NCI-H526 treated with DMSO at 0.1 percent for 48 hours (cell line): ENCODE measurements at places on chromosomes 4 and X.

- DNase-seq: no peak
Observed at GRCh38 chrX:14801136-14801535, 71.7 kb downstream of the FANCB start.

DNA sequence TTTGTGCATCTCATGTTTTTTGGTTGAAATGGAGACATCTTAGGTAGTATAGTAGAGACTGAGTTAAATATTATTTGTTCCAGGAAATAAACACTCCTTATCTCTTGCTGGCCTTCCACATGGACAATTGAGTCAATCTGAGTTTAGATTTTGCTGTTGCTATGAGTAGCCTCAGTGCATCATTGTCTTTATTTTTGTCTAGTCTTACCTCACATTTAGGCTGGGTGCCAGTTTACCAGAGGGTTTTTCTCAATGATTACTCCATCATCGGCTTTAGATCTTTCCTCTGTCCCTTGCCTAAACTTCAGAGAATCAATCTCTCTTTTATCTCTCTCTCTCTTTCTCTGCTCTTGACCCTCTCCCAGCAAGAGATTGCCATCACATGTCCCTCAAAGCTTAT, 73.6 kb downstream of the GABRB1 start:
- no peak for DNase-seq

DNA sequence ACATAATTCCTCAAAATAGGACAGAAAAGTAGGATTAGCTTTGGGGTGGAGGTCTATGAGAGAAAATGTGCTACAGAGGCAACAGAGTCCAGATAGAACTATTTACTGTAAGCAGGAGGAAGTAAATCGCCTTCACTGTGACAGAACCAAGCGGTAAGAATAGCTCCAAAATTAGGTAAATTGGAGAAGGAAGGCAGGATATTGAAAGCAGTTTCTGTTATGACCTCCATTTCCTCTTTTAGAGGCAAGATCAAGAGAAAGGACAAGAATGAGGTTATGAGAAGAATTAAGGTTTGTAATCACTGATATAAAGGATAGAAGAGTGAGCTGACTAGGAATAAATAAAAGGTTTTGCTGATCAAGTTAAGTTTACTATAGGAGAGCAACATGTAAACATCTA, 44.1 kb upstream of the NEUROG2 start:
- DNase-seq: no peak

GRCh38 chr4:6233929-6234328, 33.6 kb upstream of the JAKMIP1 start:
- no peak for DNase-seq

DNA sequence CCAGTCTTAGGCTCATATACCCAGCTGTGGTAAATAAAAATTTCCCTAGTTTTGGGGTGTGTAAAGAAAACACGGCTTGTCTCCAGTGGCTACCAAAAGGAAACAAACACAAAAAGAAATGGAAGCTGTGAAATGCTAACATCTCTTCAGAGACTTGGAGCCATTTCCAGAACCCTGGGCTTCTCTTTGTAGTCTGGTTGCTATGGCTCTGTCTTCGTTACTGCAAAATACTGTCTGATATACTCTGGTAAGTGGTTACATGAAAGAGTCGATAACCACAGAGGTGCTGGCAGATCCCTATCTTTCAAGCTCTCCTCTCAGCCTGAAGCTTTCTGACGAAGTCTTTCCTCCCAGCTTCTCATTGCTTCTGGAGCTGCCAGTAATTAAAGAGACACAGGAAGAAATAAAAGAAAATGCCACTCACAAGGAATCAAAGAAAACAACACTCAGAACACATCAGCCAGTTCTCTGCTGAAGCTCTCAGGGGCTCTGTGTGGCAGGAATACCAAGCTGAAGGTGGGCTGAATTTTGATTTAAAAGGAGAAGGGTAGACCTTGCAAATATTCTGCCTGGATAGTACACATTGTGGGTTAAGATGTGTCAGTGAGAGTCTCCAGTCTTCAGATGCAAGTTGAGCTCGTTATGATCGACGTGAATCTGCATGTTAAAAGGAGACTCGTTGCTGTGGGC, 107.6 kb upstream of the FAM9C start:
- no peak for DNase-seq

DNA sequence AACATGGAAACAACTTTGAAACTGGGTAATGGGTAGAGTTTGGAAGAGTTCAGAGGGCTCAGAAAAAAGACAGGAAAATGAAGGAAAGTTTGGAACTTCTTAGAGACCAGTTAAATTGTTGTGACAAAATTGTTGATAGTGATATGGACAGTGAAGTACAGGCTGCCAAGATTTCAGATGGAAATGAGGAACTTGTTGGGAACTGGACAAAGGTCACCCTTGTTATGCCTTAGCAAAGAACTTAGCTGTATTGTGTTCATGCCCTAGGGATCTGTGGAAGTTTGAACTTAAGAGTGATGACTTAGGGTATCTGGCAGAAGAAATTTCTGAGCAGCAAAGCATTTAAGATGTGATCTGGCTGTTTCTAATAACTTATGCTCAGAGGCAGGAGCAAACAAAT, 5.1 kb upstream of the ARL13A start:
- no peak for DNase-seq

GRCh38 chr4:26804451-26804850, 56.2 kb upstream of the STIM2 start:
- DNase-seq: no peak

GRCh38 chrX:150954951-150955350, 28.2 kb upstream of the HMGB3 start:
- DNase-seq: no peak

DNA sequence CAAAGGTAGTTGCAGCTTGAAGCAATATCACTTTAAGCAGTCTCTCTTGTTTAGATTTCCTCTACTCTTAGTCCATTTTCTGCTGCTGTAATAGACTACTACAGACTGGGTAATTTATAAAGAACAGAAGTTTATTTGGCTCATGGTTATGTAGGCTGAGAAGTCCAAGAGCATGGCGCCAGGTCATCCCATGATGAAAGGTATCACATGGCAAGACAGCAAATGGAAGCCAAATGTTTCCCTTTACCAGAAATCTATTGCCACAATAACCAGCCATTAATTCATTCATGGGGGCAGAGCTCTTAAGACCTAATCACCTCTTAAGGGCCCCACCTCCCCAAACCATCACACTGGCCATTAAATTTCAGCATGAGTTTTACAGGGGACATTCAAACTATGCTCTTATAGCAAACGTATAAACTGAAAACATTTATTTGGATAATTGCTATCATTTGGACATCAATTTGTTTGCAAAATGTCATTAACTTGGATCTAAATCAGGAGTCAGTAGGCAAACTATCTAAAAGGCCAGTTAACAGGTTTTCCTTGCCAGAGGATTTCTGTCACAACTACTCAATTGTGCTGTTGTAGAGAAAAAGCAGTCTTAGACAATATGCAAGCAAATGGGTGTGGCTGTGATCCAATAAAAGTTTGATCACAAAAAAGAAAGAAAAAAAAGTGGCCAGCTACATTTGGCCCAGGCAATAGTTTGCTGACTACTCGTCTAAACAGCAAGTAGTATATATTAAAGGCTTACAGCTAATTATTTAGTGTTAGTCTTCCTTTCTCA, 75.7 kb upstream of the GUCY1A1 start:
- no peak for DNase-seq

GRCh38 chrX:44143061-44143602, 169.9 kb upstream of the NDP start:
- DNase-seq: no peak

- DNase-seq: no peak
Observed at GRCh38 chr4:184892999-184893398, 67.2 kb upstream of the ACSL1 start.

DNA sequence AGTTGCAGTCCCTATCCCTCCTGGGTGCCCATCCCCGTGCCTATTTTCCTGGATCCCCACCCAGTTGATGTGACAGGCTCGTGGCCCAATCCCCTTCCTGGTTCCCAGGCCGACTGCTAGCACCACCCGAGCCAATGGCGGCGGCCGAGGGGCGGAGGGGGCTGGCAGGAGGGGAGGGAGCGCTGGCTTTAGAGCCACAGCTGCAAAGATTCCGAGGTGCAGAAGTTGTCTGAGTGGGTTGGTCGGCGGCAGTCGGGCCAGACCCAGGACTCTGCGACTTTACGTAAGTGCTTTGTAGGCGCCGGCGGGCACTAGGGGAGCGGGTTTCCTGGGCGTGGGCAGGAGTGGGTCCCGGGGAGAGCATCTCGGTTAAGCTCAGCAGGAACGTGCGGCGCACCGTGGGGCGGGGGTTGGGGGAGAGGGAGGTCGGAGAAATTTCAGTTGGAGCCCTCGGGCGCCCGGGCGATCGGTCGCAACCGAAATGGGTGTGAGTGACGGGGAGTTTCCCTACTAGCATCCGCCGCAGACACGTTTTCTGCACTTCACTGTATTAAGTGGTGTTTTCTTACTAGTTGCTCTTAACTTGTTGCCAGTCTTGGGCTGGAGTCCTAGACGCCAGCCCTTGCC, at the start of gene PLS3:
TSS of gene PLS3 (plus strand) at position 197 of the 627 bp plus-strand sequence. CDS start 49,077 bp downstream, outside the sequence.
- peak; percentile 65 for DNase-seq

DNA sequence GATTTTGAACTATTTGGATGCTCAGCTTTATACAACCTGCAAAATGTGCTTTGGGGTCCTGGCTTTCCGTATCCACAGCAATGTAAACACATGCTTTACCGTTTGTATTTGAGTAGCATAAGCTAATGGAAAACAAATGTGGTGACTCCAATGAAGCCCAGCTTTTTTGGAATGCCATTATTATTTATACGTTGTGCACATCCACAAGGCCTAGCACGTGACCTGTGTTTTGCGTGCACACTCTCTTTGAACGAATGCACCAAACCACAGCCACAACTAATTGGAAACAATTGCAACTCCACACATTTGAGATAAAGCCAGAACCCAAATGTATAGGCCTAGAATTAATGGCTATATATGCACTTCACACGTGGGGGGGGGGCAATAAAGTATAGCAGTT, 189.5 kb upstream of the GPC4 start:
- DNase-seq: no peak

DNA sequence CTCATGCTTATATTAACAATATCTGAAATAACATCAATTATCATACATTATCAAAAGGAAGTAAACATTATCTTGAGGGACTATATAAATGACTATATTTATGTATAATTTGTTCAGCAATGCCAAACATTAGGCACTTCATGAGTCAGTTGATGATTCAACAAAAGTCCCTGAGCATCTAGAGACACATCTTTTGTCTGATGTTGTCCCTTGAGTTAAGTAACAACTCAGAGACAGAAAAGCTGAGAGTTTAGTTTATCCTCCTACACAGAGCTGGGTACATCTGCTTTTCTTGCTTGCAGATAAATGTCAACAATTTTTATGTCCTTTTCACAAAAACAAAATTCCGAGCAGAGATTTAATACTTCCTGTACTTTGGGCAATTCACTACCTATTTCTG, 311.1 kb downstream of the INPP4B start:
- no peak for DNase-seq

DNA sequence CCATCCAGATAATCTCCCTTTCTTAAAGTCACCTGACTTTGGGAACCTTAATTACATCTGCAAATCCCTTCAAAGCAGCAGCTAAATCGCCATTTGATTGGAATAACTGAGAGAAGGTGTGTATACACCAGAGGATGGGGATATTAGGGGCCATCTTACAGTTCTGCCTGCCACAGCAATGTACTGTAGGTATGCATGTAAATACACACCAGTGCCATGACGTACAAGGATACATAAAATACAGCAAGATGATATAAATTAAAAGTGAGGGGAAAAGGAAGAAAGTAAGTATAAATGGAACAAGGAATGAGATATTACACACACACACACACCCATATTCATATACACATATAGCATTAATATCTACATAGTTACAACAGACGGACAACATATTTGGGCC, 81.2 kb downstream of the CBR4 start:
- no peak for DNase-seq

GRCh38 chrX:115894087-115894486, 276.5 kb upstream of the AGTR2 start:
- DNase-seq: peak; percentile 3

DNA sequence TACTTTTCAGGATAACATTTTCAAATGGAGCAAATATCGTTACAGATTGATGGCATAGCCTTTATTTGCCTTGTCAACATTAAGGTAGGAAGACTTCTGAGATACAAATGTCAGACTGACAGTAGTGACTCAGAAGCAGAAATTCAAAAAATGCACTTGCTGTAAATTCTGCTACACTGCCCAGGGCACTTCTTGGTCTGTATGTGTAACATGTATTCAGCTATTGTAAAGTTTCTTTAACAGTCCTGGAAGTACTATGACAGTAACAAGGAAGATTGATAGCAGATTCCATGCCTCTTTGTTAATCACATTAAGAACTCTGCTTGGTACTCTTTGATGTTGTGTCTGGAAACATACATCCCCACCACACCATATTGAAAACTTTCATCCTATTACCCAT, 69.6 kb upstream of the PCDH18 start:
- no peak for DNase-seq

- DNase-seq: no peak
Observed at GRCh38 chr4:119906277-119906676, 160.4 kb downstream of the MAD2L1 start.

- no peak for DNase-seq
Observed at GRCh38 chrX:12979026-12979607, 4.2 kb downstream of the TMSB4X start.

- DNase-seq: no peak
Observed at GRCh38 chr4:74449571-74450297, 4.8 kb downstream of the AREG start.

DNA sequence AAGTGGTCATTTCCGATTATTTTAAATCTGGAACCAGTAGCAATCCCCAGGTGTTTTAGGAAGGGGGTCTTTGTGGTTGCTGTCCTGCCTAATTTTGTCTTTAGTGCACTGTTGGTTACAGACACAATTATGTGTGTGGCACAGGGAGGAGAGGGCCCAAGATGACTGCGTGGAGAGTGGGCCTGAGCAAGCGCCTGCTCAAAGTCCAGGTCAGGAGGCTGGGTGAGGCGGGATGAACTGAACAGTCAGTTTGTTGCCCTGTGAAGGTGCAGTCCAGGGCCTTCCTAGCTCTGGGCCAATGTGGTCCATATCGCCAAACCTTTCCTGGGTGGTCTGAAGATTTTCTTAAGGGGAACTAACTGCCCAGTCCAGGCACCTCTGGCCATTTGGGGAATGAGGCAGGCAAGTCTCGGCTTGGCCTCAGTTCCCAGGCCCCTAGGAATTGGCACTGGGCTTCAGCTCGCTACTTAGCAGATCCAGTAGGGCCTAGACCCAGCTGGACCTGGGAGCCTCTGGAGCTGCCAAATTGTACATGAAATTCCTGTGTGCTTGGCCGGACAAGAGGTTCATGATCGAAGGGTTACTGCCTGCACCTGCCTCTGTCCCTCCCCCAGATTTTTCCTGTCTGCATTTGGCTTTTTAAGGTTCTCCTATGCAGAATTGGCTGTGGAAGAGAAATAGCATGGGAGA, 47.6 kb downstream of the ANAPC4 start:
- no peak for DNase-seq

DNA sequence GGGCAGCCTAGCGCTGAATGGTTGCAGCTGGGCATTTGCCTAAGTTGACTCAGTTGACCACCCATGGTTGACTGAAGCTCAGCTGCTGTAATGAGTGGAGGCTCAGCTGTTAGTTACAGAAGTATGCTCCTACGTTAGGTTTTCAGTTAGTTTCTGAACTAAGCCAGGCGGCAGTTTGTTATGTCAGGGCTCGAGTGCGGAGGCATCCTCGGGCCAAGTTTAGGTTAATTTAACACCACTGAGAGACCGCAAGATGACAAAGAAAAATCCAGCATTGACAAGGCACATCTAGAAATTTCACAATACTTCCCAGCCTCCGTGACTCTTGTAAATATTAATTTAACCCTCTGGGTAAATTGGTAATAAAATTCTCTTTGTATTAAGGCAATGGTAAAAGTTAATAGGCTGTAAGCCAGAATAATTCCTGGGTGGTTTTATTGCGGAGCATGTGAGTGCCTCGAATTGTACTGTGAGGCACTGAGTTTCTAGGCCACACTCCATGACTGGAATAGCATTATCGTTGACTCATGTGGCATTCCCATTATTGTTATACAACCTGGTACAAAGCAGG, 33.1 kb upstream of the CDKN2AIP start:
- DNase-seq: no peak
